ENCODE measurements at places on chromosomes 5 and 9.

DNA sequence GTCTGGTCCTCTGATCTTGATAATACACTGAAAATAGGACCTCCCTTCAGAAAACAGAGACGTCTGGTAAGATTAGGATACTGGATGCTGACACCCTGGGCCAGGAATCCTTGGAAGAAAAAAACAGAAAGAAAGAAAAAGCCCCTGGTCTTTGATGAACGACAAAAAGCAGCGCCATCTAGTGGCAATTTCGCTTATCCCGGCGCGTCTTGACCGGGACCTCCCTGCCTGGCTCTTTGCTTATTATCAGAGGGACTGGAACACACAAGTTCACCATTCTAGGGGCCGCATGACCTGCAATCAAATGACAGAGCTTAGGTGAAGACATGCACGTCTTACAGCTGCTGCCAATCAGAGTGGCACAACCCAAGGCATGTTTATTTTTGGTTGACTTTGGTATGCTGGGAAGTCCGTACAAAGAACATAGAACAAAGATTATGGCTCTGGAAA, 114.9 kb upstream of the NFIB start:
- no peak for DNase-seq

DNA sequence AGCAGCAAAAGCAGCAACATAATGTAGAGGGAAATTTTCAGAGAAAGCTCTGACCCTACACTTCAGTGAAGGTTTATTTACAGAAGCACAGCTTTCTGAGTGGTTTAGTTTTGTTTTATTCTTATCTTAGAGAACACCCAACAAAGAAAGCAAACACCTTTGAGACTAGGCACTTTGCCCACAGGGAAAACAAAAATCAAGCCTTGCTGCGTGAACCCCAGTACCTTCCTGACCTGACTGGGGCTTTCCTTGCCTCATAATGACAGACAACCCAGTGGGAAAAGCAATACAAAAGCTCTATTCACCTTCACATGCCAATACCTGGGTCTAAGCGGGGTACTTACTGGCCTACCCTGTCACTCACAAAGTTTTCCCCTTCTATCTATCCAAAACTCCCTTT, 189.8 kb downstream of the HINT1 start:
- DNase-seq, result no peak

DNA sequence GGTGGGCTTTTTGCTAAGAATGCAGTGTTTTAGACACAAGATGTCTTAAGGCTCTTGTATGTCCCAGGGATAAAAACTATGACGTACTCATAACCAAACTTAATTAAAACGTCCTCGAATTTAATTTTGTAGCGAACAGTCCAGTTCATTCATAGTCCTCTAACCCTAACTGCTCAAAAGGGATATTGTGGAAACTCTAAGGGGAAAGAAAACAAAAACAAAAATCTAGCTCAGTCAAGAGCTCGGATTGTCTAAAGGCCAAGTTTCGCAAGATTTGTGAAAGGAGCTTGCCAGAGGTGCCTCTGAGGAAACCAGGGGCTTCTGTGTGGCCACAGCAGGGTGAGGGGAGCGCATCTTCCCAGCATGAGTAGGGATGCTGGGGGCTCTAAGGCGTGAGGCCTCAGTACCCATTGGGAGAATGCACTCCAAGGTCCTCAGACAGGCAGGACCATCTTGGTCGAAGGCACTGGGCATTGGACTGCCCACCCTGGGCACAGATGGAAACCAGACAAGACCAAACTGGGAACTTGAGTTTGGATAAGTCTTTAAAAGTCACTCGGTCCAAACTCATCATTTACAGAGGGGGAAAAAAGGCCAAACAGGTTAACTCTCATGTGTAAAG, 71.8 kb downstream of the PRRT1B start:
- DNase-seq, result no peak

DNA sequence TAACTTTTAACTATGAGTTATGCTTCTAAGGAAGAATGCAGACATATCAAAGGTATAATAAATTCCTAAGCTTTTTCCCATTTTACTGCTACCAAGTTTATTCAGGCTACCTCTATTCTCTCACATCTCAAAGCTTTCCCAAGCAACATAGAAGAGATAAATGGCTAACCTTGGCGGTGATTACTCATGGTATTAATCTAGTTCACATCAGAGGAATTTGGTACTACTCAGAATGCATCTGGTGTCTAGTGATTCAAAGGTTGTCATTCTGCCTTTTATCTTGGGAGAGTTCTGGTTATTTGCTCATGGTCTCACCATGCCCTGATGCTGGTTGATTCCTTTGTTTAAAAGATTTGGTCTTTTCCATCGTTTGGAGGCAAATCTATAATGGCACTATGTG, 182.7 kb downstream of the TAF11L14 start:
- DNase-seq, result no peak

- no peak for DNase-seq
These were observed 33.8 kb downstream of the JMY start for GRCh38 chr5:79269733-79270166.

DNA sequence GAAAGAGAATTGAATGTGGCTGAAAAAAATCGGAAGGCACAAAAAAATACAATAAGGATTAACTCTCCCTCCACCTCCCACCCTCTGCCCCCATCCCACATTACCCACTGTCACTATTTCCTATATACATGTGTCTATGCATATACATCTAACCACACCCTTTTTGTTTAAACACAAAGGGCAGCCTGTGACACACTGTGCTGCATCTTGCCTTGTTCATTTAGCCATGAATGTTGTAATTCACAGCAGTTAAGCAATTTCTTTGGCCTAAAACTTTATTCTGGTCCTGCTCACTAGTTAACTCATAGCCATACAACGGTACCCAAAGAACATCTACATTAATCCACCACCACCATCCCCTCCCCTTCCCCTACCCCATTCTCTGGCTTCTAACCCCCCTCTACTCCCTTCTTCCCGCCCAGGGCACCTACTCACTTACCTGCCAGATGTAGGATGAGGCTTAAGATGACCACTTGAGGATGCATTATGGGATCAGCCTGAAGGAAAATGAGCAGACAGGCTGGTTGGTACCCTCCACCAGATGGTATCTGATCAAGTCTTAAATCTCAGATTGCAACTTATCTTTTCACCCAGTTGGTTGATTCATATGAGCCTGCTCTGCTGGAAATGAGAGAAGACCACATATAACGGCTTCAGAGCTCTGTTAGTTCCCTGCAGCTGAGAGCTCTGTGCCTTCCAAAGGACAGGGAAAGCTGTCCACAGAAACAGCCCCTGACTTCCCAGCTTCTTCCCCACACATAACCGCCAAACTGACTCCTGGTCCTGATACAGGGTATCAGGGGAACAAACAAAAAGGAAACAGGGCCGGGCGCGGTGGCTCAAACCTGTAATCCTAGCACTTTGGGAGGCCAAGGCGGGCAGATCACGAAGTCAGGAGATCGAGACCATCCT, 1.2 kb downstream of the HAVCR1 start:
- no peak for DNase-seq

DNA sequence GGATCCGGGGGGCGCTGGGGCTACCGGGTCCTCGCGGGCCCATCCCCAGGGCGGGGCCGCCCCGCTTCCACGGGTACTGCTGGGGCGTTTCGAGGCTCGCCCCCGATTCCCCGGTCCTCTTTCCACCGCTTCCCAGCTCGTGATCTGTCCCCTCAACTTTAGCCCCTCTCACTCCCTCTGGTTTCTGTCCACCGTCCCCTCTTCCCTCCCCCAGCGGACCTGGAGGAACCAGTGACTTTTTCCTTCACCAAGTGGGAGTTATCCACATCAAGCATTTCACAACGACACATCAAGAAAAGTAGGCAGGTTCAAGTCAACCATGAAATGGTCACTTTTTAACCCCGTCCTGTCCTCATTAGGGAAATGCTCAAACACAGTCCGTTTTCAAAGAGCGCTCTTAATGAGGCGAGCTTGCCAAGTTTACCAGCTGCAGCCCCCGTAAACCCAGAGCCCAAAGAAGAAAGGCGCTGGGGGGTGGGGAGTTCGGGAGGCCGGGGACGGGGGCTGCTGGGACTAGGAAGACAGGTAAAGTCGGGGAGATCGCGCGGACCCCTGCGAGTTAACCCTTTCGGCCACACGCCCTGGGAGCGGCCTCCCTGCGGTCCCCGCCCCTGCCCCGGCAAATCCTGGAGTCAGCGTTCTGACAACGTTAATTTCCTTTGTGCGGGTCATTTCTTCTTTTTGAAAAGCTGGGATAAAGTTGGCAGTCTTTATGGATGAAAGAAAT, 2.1 kb upstream of the NFIB start:
- DNase-seq, result no peak

- no peak for DNase-seq
These were observed 65.9 kb downstream of the ARHGAP26 start for GRCh38 chr5:142836048-142836447.

DNA sequence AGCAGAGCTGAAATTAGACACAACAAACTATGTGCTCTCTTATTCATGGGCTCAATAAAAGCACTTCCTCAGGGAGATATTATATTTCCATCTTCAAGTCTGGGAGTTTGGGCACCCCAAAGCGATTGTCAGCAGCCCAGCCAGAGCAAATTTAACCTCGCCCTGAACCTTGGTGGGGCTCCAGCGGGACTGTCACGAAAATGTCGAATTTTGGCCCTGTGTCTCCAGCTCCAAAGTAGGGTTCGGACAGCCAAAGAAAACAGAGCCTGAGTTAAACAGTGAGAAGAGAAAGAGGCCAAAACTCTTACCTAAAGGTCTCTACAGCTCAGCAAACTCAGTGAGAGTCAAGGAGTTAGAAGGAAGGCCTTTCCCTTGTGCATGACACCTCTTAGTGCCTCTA, 432.9 kb downstream of the SPATA31D1 start:
- DNase-seq, result no peak

DNA sequence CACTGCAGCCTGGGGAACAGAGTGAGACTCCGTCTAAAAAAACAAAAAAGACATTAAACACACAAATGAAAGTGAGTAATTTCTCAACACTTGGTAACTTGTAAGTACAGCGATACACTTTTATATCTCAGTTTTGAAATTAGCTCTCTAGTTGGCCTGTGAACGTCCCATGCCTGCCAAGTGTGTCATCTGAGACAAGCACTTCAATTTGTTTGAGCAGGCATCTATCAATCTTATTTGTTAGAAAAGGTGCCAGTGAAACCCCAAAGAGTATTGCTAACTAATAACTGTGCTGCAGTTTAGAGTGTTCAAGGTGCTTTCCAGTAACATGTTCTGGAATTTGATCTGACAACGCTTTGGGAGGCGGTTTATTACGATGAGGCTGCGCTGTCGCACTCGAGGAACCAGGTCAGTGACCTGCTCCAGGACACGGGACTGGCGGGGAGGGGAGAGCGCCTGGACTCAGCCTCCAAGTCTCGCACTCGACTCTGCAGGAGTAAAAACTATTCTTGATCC, 1.1 kb upstream of the SPIN1 start:
- DNase-seq, result no peak

- no peak for DNase-seq
These were observed 106.8 kb downstream of the RXRA start for GRCh38 chr9:134433101-134433500.

- no peak for DNase-seq
These were observed 101.9 kb upstream of the PARP8 start for GRCh38 chr5:50564558-50564957.

DNA sequence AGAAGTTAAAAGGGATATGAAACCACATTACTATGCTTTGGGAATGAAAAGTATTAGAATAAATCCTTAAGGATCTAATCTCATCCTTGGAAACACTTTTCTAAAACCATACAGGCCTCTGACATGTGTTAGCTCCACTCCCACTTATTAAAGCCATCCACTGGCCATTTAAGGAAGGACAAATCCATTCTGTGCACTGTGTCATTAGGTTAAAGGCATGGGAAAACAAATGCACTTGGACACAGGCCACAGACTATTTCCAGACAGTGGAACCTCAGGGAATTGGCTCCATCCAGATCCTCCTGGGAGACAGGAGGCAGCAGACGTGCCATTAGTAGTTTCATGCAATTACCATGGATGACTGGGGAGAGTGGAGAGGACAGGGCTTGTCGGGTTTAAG, 454.9 kb downstream of the ENC1 start:
- no peak for DNase-seq

DNA sequence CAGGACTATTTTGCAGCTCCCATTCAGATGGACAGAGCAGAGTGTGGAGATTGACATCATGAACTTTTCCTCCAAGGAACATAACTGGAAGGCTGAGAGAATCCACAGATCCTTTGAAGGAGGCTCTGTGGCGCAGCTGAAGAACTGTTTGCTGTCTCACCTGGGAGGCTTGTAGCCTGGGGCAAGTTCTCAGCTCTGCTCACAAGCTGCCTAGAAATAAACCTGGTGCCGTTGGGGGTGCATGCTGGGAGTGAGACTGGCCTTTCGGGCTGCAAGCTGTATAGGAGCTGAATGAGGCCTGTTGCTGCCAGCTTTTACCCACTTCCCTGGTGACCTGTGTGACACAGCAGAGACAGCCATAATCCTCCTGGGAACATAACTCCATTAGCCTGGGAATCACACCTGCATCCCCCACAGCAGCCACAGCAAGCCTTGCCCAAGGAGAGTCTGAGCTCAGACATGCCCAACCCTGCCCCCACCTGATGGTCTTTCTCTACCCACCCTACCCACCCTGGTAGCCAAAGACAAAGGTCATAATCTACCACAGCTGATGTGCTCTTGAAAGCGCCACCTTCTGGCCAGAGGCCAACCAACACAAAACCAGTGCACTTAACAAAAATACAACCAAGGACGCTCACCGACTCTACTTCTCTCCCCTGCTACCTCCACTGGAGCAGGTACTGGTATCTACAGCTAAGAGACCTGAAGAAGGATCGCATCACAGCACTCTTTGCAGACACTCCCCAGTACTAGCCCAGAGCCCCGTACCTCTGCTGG, 205.1 kb upstream of the MRPS30 start:
- no peak for DNase-seq

- no peak for DNase-seq
These were observed at the start of gene HOMER1 for GRCh38 chr5:79513704-79514390. Gene HOMER1 (minus strand): TSS chr5:79514134. CDS start chr5:79512774, 1,360 bp downstream.

- no peak for DNase-seq
These were observed 142.7 kb downstream of the TTLL11 start for GRCh38 chr9:121950441-121950840.

GRCh38 chr5:55173687-55174230, 782 bp upstream of the CDC20B start:
- no peak for DNase-seq

DNA sequence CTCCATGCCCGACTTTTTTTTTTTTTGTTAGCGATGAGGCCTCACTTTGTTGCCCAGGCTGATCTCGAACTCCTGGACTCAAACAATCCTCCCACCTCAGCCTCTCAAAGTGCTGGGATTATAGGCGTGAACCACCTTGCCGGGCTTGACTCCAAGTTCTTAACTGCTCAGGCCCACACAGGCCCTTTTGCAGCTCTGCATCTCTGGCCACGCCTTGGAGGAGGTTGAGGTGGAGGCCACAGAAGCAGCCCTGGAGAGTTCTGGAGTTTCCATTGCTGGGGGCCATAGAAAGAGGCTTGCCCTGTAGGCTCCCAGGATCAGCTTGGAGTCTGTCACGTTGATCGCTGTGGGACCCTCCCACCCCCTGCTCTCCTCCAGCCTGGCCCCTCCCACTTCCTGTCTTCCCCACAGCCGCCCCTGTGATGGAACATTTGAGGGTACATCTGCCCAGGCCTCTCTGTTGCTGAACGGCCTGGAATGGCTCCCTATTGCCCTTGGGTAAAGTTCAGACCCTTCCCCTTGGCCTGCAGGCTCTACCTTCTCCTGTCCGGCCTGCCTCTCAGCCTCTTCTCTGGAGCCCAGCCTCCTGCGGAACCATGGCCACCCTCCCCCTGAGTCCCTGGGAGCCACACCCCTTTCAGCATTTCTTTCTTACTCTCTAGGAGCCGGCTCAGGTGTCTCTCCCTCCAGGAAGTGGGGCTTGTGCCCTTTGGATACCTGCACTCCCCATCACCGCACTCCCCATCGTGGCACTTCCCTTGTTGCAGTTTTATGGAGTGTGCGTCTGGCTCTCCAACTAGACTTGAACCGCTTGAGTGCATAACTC, 30.4 kb upstream of the IER5L start:
- no peak for DNase-seq

- no peak for DNase-seq
These were observed 14.9 kb downstream of the MYO10 start for GRCh38 chr5:16921211-16921610.

All from stimulated activated CD4-positive, alpha-beta T cell treated with anti-CD3 and anti-CD28 coated beads, Interleukin-1b, Interleukin-23, amount 100 ng/mL, for 1 hour (primary cell).